CD8-positive, alpha-beta T cell (primary cell): ENCODE measurements at places on chromosomes 2 and 18.

DNA sequence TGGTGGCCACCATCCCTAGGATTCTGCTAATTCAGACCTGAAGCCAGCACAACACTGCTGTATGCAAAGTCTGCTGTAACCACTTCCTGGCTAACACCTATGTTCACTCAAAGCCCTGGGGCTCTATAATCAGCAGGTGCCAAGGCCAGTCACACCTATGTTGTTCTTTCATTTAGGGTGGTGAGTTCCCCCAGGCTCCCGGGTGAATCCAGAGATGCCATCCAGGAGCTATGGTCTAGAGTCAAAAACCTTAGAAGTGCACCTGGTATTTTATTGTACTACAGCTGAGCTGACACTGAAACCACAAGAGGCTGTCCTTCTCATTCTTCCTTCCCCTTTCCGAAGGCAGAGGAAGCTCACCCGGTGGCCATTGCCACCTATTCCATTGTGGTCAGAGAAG lies 46.2 kb upstream of the CCDC141 start:
- peak; percentile 47 for DNase-seq

- no peak for DNase-seq
These were observed 58.9 kb downstream of the HAUS1 start for GRCh38 chr18:46163091-46163490.

DNA sequence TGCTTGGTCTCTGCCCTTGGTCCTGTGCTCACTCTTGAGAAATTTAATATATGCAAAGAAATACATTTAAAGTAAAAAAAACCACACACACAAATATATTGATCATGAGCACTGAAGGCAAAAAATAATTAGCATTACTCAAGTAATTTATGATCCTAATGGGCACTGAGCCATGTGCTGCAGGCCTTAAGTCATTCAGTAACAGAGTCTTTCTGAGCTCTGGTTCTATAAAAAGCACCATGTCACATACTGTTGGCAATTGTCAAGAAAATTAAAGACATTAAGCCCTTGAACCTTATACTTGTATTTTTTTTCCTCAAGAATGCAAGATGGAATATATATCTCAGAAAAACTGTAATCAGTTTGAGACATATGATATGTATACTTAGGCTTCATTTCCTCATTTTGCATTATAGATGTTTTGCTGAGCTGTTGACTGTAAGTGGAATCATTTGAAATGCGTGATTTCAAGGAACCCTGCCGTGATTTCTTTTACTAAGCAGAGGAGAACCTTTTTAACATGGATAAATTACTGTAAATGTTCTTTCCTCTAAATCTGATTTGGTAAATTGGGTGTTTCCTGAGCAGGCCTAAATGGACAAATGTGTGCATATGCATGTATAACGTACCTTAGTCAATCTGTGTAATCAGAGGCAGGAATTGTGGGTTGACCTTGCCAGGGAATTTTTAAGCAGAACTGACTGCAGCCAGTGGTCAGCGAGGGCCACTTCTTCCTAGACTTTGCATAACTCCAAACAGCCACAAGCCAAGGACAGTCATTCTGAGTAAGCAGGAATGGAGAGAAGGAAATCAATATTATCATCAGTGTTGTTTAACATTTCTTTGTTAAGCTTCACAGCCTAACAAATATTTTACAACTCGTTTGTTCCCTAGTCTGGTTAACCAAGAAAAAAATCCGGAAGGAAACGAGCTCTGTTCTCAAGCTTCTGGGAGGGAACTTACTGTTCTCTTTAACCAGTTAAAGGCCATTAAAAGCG lies 191.5 kb upstream of the ATP5MC3 start:
- no peak for DNase-seq

DNA sequence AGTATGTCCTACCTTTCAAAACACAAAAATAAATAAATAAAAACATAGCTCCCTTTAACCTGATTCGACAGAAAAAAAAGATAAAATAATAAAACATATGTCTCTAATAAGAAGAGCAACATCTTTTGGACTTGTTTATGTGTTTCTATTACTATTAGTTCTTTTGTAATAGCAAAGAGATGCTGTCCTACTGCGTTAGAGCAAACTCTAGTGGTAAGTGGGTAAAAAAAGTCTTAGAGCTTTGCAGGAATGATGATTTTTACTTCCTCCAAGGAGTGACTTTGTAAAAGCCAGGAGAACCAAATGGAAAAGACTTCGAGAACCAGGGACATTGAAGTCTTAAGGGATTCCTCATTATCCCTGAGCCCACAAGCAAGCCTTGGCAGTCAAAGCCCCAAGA lies 450.1 kb downstream of the METTL4 start:
- DNase-seq = no peak

GRCh38 chr2:75920859-75921551 lies 210.3 kb upstream of the GCFC2 start:
- DNase-seq = no peak

DNA sequence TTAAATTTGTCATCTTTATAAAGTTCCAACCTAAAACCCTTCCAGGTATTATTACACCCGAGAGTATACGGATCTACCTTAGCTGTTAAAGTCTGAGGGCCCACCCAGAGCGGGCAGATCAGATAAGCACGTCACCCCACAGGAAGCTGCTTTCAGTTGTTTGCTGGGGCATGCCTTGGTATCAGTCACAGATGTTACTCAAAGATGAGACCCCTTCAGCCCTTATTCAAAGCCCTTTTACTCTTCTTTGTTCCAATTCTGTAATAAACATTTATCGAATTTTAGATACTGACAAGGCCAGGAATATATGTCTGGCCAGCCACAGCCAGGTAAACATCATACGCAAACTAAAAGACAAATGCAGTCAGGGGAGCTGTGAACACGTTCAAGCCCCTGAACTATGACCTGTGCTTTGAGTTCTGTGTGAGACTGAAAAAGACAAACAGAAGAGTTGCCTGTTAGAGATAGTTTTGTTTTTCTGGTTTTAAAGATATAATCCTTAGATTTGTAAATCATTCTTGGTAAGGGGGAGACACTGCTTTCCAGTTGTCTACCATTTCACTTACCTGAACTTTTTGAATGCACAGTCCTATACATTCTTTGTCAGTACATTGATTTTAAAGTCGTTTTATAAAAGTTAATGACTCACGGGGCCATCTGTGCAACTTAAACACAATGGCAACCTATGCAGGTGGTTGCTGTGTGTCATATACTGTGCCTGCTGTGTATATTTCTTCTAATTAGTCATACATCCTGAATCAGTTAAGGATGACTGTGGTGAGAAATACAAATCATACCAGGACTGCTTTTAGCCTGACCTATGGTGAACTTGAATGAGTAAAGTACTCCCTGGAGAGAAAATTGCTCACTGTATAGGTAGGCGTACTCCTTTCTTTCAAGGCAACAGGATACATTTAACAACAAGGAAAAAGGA lies 100.5 kb upstream of the ITPRID2 start:
- DNase-seq = peak; percentile 16

DNA sequence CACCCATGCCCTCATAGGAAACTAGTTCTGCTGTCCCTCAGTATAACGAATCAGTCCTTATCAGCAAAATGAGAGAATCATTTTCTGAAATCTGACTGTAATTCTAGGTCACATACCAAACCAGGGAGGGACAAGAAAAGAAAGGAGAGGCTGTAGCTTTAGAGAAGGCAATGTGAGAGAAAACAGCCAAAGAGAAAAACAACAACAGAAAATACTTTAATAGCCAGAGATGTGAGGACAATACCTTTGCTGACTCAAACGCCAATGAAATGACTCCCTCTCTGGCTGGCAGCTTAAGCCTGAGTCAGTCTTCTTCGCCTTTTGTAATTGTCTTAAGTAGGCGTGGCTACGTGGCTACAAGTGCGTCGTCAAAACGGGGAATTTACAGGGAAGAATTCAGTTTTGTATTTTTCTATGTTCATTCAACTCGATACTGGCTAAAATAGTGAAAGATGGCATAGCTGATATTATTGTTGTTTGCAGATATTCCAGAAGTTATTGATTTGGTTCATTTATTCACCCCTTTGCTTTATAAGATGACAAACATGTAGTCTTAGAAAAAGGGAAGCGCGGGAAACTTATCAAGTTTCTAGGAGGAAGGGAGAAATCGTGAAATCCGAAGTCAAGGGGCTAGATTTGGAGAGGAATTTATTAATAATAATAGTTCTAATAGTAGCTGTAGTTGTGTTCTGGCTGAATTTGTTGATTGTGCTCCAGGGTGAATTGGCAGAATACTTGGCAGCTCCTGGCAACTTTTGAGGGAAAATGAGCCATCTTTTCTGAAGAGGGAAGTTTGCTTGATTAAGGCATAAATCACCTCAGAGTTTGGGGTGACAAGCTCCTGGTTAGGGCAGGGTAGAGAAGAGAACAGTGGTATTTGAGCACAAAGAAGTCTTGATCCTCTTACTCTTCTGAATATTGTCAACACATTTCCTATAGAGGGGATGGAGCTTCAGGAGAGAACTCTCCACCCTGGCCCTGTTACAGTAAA lies at the start of gene IL1A:
Gene IL1A, minus strand, starts transcription at position 295 of the 991 bp plus-strand sequence. CDS start 723 bp downstream, outside the sequence.
- no peak for DNase-seq

DNA sequence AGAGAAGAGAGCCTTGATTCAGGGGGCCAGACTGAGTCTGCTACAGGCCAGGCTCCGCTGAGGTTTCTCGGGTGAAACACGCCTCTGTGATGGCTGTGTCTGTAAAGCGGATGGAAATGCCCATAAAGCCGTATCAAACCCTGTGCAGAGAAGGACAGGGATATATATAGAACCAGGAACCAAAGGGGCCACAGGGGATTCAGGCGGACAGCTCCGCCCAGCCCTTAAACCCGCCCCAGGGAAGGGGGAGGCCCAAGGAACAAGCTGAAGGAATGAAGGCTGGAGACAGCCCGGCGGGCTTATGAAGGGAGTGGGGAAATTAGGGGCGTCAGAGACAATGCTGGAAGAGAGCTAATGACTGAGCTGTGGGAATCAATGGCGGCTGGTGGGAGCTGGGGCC lies 42.1 kb downstream of the NHEJ1 start:
- no peak for DNase-seq

GRCh38 chr2:218289639-218290315 lies 2.5 kb downstream of the TMBIM1 start:
- DNase-seq = no peak

GRCh38 chr2:69238449-69239031 lies 148.5 kb downstream of the GFPT1 start:
- DNase-seq = no peak

DNA sequence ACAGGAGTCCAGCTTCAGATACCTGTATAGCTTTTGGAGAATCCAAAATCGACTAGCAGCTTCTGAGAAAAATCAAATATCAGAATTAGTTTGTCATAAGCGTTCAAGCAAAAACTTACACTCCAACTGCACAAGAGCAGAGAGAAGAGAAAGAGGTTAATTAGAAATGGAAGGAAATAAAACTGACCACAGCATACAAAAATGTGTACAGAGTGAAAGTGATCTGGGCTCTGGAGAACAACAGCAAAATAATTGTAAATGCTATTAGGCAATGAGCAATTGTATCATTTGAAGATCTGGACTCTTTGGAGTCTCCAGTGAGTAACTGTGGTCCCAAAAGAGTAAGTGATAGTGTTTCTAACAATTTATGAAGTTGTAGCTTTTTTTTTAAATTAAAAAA lies 867.3 kb downstream of the TRIB2 start:
- DNase-seq = no peak

GRCh38 chr18:13259701-13260100 lies 41.1 kb downstream of the LDLRAD4 start:
- DNase-seq = no peak

DNA sequence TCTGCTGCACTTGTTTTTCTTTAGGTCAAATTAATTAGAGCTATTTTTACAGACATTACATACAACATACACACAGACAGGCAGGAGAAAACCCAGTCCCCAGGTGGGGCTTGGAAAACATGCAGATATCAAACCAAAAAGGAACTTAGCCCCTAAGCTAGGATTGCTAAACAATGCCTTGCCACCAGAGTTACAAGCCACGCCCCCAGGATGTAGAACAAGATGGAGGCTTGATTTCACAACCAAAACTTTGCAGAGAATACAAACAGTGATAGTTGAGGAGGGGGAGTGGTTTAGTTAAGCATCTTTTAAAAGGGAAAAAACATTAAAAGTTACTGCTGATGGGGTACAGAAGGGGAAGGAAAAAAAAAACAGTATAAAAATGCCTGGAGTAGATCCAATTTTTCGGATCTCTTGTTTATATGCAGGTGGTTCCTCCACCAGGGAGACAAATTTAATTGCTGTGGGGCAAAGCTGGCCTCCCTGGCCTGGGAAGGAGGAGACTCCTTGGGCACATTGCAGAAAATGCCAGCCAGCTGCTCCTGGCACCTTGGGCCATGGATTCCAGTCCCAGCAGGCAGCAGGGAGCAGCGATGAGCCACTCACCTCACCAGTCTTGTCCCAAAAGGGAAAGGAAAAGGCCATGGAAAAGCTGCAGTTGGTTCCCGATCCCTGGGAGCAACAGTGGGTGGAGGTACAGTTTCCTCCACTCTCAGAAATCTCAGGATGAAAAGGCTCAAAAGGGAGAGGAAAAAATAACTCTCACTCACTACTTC lies 348.4 kb upstream of the REG3G start:
- no peak for DNase-seq

- no peak for DNase-seq
These were observed 5.3 kb downstream of the LOXL3 start for GRCh38 chr2:74548285-74548899.

DNA sequence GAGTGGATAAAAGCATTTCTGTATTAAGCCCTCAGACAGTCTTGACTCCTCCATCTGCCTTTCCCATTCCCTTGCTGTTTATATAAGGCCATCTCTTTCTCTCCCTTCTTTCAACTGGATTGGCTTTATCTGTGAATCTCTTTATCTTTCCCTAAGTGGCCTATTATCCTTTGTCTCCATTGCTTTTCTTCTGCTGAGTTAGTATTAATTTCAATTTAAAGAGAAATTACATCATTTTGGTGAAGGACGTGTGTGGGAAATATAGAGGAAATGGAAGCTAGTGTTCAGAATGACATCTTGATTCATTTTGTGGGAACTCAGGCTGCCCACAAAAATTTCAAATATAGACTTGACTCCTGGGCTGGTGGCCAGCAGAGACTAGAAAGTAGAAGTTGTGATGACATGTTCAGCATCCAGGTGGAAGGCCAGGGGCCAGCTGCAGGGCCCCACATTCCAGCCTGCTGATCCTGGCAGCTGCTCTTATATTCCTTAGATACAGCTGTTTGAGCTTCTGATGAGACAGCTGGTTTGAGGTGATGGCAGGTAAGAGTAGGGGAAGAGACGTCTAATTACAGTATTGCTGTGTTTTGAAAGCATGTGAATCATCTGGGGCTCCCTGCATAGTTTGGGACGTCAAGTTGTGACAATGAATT lies 52.3 kb downstream of the DIS3L2 start:
- DNase-seq = no peak

GRCh38 chr2:43087413-43087812 lies 139.0 kb downstream of the ZFP36L2 start:
- no peak for DNase-seq

GRCh38 chr2:98577313-98577712 lies 31.0 kb downstream of the COA5 start:
- DNase-seq = no peak

DNA sequence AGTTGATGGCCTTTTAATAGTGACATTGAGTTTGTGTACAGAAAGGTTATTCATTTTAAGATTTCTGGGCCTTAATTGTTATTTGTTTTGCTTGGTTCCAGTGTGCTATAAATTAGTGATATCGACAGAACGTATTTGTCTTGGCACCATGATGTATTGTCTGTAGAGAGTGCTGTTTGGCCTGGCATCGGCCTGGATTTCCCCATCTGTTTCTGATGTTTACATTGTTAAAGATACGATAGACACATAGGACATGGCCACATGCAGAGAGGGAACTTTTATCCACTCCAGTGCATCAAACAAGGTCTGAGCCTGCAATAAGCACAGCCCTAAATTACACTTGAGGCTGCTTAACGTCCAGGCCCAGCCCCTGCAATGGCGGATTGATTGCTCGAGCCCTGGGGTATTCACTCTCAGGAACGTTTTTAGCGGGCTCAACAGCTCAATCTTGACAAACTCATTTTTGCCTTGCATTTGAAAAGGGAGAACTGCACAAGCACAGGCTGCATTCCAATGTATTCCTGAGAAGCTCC lies 144.7 kb downstream of the SLC4A3 start:
- no peak for DNase-seq
